Activated B cell treated with CpG ODN at 0.5 μM for 24 hours (primary cell): ENCODE measurements at places on chromosomes 4 and X. TPM values are rescaled to one million over a fixed set of nuclear protein-coding genes. Genes with fewer than 3 reads are reported as not detected.

- H3K36me3 ChIP-seq, result no peaks in the 10 kb centered on the region
- H3K27ac ChIP-seq, result no peak overlapping the region
- no peak for DNase-seq
- H3K4me3 ChIP-seq, result no peak overlapping the region
Observed at GRCh38 chr4:21596521-21596920, 352.1 kb downstream of the KCNIP4 start.

- H3K36me3 ChIP-seq, result no peaks in the 10 kb centered on the region
- H3K4me1 ChIP-seq, result no peaks in the 10 kb centered on the region
- DNase-seq, result no peak
- no peak overlapping the region for H3K4me3 ChIP-seq
Observed at GRCh38 chrX:133676344-133677122, 261.2 kb upstream of the GPC4 start.

DNA sequence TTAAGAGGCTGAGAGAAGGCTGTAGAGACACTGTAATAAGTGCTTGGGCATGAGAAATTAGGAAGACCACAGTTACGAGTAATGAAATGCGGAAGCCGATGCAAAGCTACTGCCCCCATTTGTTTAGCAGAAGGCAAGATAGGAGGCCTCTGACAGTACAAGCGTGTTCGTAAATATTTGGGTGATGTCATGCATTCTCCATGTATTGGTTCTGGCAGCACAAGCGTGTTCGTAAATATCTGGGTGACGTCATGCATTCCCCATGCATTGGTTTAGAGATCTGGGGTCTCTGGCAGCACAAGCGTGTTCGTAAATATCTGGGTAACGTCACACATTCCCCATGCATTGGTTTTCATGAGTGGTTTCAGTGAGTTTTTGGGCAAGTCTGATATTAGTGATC lies 661.5 kb upstream of the FRG1 start:
- no peaks in the 10 kb centered on the region for H3K4me1 ChIP-seq
- H3K27me3 ChIP-seq, result no peaks in the 10 kb centered on the region
- H3K36me3 ChIP-seq, result no peaks in the 10 kb centered on the region

GRCh38 chr4:97845758-97846157 lies 297.5 kb downstream of the STPG2 start:
- H3K27ac ChIP-seq, result no peak overlapping the region
- no peaks in the 10 kb centered on the region for H3K36me3 ChIP-seq
- DNase-seq, result no peak
- no peak overlapping the region for H3K4me3 ChIP-seq
- no peaks in the 10 kb centered on the region for H3K4me1 ChIP-seq
- no peaks in the 10 kb centered on the region for H3K27me3 ChIP-seq

- no peak for DNase-seq
- H3K27me3 ChIP-seq, result peaks cover 2% of the 10 kb centered on the region
- H3K4me1 ChIP-seq, result no peaks in the 10 kb centered on the region
- H3K27ac ChIP-seq, result no peak overlapping the region
- no peak overlapping the region for H3K4me3 ChIP-seq
Observed at GRCh38 chrX:39398963-39399261, 597.7 kb downstream of the MID1IP1 start.

GPR119 gene
- total RNA-seq, result not detected in 2 replicates

GRCh38 chr4:52212702-52213101 lies 161.6 kb downstream of the SPATA18 start:
- H3K4me3 ChIP-seq, result no peak overlapping the region
- DNase-seq, result no peak

GRCh38 chrX:152137771-152138387 lies 498 bp downstream of the MAGEA10 start:
- H3K4me1 ChIP-seq, result no peaks in the 10 kb centered on the region
- H3K27ac ChIP-seq, result no peak overlapping the region
- H3K27me3 ChIP-seq, result no peaks in the 10 kb centered on the region
